AG10803 (cell line): ENCODE measurements at places on chromosomes 1 and 21.
A peak's percentile ranks its signal among the peaks of the same experiment; 100 is the strongest.

GRCh38 chr21:43611598-43612369 lies 47.5 kb downstream of the HSF2BP start:
- peak; percentile 46 for DNase-seq

- DNase-seq, result no peak
Measured at GRCh38 chr1:179929955-179930798, 24.4 kb upstream of the CEP350 start.

DNA sequence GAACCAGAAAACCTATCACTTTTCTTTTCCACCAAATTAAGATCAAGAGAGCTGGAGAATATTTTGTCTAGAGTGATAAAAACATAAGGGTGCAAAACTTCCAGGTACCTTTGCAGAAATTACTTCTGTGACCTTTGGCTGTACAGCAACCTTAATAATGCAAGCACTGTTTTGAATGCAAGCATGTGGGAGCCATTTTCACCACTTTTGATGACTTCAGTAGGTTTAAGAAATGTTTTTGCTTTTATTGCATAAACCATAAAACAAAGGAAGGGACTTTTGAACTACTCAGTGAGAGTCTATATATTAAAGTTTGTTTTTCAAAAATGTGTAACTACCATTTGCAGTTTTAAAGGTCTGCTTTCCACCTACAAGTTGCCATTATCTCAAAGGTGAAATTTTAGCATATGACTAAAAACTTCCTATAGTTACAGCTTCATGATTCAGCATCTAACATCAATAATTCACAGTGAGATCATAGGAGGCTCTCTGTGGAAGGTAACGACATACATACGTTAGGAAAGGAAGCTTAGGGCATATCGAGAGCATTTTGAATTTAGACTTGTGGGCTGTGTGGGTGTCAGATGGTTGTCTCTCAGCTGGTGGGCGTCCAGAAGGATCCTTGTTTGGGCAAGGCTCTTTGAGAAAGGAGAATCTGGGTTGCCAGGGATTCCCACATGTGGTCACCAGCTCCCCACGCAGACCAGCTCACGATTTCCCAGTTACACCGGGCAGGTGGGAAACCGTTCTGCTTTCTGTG lies 1.1 kb upstream of the GADD45A start:
- no peak for DNase-seq

- DNase-seq, result peak; percentile 79
Measured at GRCh38 chr1:170326186-170326585, 180.4 kb downstream of the NTMT2 start.

- DNase-seq, result no peak
Measured at GRCh38 chr1:63199706-63200335, 122.5 kb upstream of the FOXD3 start.
